Stimulated activated naive CD4-positive, alpha-beta T cell treated with Interleukin-2 at 50 U/mL for 16 hours (primary cell): ENCODE measurements at places on chromosomes 5 and 9.

GRCh38 chr9:110048976-110049698, 158.8 kb downstream of the C9orf152 start:
- DNase-seq: no peak

- DNase-seq: no peak
Measured at GRCh38 chr5:122774519-122774860, 390 bp upstream of the SNX2 start.

- DNase-seq: no peak
Measured at GRCh38 chr9:114059047-114059803, 18.9 kb downstream of the AMBP start.

- DNase-seq: peak; percentile 61
Measured at GRCh38 chr5:100900142-100900795, 2.8 kb downstream of the ST8SIA4 start.

DNA sequence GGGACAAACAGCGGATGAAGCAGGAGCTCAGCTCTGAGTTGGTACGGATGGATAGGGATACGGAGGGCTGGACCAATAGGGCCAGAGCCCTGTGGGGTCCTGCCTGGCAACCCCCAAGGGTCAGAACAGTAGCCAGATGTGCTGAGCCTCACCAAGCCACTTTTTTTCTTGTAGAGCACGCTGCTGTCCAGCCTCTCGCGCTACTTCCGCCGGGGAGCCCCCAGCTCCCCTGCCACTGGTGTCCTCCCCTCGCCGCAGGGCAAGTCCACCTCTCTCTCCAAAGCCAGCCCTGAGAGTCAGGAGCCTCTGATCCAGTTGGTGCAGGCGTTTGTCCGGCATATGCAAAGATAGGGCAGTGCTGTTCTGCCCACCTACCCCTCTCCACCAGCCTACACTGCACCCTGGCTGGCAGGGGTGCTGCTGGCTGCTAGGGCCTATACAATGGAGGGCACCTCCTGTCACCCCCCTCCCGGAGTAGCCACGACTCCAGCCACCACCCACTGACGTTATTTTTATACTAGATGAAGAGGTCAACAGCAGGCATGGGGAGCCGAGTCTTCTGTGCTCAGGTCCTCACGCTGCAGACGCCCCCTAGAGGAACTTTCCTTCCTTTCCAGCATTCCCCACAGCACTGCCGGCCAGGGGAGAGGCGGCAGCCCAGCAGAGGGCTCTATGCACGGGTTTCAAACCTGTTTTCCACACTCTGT, 21.6 kb downstream of the SH3GLB2 start:
- peak; percentile 14 for DNase-seq

DNA sequence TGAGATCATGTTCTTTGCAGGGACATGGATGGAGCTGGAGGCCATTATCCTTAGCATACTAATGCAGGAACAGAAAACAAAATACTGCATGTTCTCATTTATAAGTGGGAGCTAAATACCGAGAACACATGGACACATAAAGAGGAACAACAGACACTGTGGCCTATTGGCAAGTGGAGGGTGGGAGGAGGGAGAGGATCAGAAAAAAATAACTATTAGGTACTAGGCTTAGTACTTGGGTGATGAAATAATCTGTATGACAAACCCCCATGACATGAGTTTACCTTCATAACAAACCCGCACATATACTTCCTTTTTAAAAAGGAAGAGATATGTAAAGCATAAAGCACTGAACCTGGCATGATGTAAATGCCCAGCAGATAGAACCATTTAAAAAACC, 99.0 kb downstream of the MEGF10 start:
- DNase-seq: no peak

DNA sequence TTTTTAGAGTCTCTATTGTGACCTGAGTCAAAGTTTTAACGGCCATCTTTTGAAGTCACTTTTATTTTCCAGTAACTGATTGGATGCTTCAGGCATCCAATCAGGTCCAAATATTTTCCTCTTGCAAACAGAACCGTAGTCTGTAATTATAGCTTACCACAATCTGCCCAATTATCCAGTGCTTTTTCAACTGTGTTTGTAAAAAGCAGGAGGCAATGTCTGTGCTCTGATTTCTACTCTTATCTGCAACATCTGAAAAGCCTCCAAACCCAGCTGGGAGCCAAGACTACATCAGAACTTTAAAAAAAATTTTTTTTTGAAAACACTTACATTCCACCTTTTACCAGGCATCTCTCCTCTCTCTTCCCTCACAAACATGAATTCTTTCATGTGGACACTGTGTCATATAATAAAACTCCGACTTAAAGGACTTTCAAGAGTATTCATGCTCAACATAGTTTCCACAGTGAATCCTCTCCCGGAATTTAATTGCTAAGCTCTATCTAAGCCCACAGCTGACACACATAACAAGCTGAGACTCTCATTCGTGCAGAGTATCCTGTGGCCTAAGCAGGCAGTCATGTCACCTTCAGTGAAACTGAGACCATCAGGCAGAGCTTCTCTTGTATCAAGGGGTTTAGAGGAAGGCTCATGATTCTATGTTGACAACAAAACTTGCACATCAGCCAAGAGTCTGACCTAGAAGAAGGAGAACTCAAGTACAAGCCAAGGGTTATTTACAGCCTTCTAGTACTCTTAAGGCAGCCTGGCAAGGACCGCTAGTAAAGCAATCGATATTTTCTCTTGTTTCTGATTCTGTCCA, 272.7 kb downstream of the TLE1 start:
- no peak for DNase-seq

DNA sequence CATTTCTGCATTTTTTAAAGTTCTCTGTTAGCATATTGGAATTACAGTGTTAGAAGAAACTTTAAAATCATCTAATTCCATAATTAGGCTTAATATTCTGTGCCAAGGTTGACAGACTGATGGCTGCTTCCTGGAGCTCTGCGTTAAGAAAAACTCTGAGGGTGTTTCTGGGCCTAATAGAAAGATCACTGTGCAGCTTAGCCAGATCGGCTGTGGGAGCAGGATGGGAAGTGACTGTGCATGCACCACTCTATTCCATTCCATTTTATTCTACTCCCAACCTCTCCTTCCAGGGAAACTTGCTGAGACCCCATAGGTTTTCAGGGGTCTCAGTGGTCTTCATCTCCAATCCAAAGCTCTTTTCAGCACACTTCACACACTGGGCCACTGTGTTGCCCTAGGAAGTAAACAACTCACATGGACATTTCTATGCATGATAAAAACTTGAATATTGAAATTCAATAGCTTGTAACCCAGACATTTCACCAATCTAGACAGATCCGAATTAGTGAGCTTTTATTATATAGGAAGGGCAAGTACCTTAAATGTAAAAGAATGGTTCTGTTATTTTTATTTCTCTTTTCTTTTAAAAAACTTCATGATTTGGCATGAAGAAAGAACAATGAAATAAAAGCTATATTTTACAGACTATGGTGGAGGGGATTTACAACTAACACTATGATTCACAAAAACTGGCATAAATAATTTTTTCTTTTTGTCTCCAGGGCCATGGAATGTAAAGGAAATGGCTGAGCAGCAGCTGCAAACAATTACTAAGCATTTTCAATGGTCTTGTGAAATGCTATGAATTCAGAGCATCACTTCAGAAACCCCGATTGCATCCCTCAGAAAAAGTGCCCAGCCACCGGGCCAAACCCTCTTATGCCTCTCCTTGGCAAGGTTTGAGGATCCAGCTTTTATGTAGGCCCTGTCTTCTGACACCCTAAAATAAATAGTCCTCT, 51.4 kb upstream of the DAB2 start:
- DNase-seq: no peak

DNA sequence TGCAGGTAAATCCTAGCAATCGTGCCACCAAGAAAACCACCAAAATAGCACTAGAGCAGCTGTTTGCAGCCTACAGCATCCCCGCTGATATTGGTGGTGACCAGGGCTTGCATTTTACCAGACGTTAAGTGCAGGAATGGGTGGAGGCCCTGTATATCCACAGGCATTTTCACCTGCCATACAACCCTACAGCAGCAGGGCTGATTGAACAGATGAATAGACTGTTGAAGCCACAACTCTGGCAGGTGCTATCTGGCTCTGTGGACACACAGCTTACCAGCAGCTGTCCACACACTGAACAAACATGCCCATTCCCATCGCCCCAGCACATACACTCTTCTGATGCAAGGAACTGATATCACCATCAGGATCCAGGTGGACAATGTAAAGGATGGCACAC, 154.5 kb upstream of the APC start:
- no peak for DNase-seq

GRCh38 chr9:93065135-93065720, 6.7 kb downstream of the SUSD3 start:
- no peak for DNase-seq

DNA sequence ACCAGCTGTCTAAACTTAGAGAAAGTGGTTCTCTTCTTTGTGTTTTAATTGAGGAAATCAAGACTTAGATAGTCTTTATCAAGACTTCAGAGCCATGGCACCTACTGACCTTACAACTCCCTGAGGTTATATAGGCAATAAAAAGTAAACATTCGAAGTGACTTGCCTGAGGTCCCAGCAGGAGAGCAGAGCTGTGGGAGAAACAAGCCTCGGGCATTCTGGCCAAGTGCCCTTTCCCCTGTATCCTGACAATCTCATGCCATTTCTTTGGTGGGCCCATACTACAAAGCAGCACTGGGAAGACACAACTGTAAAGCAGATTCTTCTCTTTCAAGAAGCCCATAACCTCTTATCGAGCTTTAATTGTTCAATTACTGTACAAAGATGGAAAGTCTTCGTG, 23.1 kb downstream of the FREM1 start:
- no peak for DNase-seq

DNA sequence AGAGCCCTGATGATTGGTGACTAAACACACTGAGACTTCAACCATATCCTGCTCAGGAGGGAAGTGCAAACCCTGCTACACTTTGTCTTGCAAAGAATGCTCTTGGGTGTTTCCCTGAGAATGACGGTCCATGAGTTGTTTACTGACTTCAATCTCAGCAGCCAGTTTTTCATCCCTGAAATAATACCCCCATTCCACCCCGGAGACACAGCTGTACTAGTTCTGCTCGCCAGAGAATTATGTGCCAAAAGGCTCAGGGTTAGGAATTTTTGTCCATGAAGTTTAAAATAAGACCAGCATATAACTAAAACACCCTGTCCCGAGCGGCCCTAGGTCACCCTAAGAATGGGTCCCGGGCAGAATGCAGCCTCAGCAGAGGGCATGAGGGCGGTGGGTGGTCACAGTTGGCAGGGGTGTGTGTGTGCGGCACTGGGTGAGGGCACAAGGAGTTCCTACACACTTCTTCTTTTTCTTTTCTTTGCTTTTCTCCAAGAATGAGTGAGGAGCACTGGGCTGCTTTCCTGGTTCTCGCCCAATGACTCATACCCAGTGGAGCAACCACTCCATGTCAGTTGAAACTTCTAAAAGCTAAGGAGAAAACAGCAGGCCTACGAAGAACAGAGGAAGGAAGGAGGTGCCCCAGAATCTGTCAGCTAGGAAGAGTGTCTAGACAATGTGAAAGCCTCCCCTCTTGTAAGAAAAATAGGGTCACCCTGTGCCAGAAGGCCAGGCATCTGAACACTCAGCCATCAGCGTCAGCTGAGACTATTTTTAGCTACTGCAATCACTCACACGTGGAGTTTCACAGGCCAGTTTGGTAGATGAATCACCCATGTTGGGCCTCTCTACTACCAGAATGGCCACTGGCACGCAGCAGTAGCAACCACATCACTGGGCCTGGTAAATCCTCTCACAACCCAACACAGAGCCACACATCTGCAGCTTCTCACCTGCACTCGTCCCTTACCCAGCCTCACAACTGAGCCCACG, 105.9 kb downstream of the DPYSL3 start:
- DNase-seq: no peak

- DNase-seq: no peak
Measured at GRCh38 chr5:1846583-1846982, 36.1 kb downstream of the IRX4 start.

DNA sequence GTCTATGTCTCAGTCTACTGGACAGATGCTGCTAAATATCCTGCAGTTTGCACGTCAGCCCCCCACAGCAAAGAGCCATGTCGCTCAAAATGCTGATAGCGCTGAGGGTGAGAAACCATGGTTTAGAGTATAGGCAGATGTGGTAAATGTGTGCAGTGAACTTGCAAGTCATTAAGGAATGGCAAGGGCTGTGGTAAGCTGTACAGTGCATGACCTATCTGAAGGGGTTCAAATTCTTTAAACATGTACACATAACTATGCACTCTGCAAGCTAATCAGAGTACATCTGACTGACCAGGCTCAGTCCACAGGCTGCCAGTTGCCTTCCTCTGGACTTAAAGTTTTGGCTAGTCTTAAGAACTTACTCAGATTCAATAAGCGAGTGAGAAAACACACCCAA, 170.7 kb downstream of the CFAP90 start:
- DNase-seq: no peak

GRCh38 chr5:57111993-57112392, 61.9 kb upstream of the GPBP1 start:
- no peak for DNase-seq

DNA sequence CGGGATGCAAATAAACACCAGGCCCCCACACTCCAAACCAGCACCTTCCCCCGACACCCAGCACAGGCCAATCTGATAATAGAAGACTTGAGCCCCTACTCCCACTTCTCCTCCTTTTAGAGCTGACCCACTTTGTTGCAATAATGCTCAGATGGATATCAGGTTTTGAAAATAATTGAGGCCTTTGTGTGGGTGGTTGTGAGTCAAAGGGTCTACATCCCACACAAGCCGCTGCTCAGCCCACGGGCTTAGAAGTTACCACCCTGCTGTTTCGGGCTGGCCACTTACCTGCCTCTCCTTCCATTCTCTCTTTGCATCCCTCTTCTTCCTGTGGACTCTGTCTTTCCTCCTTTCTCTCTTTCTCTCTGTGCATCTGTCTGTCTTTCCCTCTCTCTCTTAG, 36.2 kb upstream of the FOXI1 start:
- DNase-seq: no peak

GRCh38 chr9:17520268-17521064, 58.4 kb upstream of the SH3GL2 start:
- DNase-seq: no peak

DNA sequence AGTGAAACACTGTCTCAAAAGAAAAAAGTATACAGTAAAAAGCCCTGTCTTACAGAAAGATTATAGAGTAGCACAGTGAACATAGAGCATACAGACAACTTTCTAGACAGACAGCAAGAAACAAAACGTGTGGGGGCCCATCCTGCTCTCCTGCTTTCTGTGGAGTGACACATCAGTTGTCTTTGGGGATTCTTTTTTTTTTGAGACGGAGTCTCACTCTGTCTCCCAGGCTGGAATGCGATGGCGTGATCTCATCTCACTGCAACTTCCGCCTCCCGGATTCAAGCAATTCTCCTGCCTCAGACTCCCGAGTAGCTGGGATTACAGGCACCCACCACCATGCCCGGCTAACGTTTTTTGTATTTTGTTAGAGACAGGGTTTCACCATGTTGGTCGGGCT, 14.9 kb downstream of the CDHR2 start:
- DNase-seq: no peak

DNA sequence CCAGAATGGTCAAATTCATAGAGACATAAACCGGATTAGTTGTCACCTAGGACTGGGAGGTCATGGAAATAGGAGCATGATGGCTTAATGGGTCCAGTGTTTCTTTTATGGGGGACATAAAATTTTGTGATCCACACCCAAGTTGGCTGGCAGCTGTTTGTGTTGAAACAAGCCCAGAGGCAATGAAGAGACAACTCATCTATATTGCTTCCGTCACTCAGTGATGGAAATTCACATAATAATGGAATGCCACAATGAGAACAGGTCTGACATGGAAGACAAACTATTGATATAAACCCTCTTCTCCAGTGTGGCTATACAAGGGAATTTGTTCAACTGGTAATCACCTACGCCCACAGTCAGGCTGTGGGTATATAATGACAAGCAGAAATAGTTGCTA, 173.2 kb downstream of the GNA14 start:
- no peak for DNase-seq
